ENCODE measurements at places on chromosomes 2 and 18.

DNA sequence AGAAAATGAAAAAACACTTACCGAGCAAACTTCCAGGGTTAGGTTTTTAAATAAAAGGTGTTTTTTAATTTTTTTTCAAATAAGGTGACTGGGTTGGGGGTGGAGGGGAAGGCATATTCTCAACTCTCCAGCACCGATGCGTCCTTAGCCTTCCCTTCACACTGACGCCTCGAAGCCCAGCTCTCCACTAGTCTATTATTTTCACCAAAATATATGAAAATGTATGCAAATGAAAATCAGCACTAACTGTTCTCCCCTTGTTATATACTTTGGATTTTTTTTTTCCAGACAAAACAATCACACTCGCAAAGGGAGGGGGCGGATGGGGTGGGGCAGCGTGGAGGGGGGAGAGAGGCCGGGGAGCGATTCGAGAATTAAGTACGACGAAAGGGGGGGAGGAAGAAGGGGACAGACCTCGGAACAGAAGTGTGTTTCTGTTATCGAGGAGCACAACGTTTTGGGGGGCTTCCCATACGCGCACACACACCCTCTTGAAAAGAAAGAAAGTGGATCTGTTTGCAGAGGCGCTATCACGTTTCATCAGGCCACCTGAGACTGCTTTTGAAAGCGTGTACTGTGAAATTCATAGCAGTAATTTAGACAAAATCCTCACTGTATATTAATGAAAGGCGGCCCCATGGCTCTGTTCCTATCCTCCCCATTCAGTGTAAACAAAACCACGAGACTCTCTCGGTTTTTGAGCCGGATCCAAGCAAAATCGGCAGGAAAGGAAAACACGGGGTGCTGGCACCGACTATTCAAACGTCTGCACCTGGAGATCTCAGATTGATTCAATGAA lies 2.4 kb upstream of the POU3F3 start:
- no peak for DNase-seq

DNA sequence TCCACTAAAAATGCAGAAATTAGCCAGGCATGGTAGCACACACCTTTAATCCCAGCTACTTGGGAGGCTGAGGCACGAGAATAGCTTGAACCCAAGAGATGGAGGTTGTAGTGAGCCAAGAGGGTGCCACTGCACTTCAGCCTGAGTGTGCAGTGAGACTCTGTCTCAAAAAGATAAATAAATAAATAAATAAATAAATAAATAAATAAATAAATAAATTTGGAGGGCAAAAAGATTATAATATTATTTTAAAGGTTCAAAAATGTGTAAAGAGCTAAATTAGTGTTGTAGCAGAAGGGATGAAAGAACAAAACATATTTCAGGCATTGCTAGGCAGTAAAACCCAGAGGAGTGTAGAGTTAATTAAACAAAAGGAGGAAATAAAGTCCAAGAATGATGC lies 1136.4 kb upstream of the CDH2 start:
- no peak for DNase-seq

- DNase-seq = no peak
Measured at GRCh38 chr2:1978706-1979105, 234.4 kb upstream of the PXDN start.

DNA sequence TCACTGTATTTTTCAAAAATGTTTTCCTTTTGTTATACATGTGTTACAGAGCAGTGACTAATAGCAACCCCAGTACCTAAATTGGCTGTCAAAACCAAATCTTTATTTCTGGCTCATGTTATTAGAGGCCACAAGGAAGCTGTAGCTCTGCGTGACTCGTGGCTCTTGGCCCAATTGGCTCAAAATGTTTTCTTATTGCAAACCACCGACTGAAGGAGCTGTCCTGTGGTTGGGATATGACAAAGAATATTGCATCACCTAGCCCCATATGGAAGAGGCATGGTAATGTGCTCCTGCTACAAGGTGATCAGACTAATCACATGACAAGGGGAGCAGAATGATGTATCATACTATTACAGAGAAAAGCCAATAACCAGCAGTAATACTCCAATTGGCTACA lies 1058.5 kb downstream of the CBLN2 start:
- peak; percentile 28 for DNase-seq
